NCI-H82 (cell line): ENCODE measurements at places on chromosomes 6 and 20.
A peak's percentile ranks its signal among the peaks of the same experiment; 100 is the strongest.

GRCh38 chr6:41503827-41504465 is 42.2 kb upstream of the FOXP4 start:
- no peak for DNase-seq

DNA sequence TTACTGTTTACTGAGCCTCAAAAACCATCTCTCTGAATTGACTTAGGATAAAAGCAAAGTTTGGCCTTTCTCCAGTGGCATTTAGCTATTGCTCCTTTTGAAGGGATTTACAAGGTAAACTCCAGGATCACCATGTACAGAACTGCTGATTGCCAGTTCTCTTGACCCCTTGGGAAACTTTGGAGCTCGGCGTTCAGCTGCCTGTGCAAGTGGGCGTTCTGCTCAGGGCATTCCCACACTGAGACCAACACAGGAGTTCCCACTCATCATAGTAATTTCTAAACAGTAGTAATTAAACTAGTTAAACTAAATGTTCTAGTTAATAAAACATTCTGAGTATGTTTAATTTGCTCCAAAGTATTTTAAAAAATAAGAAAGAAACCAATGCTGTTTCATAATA is 14.9 kb downstream of the KCNQ5 start:
- DNase-seq, result no peak

DNA sequence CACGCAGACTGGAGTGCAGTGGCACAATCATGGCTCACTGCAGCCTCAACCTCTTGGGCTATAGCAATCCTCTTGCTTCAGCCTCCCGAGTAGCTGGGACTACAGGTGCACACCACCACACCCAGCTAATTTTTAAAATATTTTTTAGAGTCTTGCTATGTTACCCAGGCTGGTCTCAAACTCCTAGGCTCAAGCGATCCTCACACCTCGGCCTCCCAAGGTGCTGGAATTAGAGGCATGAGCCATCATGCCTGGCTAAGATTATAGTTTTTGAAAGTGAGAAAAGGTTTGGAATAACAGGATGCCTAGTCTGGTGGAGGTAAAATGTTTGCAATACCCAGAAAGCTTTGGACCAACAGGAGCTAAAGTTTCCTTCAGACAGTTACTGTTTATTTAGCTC is 23.4 kb downstream of the GCM1 start:
- no peak for DNase-seq

- DNase-seq, result no peak
Observed at GRCh38 chr6:27474172-27474465, 1.2 kb upstream of the ZNF184 start.

GRCh38 chr6:129665555-129665954 is 44.4 kb downstream of the ARHGAP18 start:
- no peak for DNase-seq

DNA sequence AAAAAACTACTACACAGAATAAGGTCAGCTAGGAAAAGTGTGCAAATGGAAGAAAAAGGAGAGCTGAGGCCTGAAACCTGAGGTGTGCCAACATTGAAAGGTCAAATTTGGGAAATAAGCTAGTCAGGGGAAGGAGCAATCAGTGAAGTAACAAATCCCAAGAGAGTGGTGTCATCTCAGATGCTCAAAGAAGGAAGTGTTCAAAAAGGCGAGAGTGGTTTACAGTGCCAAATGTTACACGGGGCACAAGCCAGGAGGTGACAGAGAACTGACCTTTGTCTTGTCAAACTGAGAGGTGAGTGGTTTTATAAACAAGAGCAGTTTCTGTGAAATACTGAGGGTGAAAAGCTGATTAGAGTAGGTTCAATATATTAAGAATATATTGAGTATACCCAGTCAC is 83.0 kb upstream of the TCF21 start:
- no peak for DNase-seq

- peak; percentile 34 for DNase-seq
Observed at GRCh38 chr20:63176427-63177133, 39.4 kb downstream of the YTHDF1 start.

GRCh38 chr6:132423839-132424238 is 22.6 kb upstream of the MOXD1 start:
- no peak for DNase-seq

- no peak for DNase-seq
Observed at GRCh38 chr20:24321973-24322372, 147.5 kb upstream of the SYNDIG1 start.

DNA sequence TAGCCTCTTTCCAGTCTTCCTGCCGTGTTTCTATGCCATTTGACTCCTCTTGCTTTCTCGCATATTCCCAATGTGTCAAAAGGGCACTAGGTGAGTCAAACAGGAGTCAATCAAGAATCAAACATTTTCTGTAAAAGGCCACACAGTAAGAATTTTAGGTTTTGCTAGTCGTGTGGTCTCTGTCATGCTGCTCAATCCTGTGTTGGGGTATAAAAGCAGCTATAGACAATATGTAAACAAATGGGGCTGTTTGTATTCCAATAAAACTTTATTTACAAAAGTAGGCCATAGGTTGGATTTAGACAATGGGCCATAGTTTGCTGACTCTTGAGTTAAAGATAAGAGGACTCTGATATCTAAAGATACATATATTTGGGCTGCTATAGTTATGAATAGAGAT is 235.4 kb upstream of the BTBD3 start:
- DNase-seq, result no peak

DNA sequence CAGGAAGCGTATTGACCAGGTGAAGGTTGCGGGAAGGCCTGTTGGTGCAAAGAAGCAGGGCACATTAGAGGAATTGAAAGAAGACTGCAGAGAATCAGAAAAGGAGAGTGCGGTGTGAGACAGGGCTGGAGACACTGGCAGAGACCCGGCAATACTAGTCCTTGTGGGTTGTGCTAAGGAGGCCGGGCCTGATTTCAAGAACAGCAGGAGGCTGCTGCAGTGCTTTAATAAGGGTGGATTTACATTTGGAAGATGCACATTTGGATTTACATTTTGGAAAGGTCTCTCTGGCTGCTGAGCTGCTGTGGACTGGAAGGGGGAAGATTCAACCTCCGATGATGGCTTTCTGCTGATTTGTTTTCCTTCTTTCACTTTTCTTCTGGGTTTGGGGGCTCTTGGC is 167.8 kb downstream of the SLC24A3 start:
- no peak for DNase-seq

- DNase-seq, result no peak
Observed at GRCh38 chr6:91299544-91300491, 712.9 kb upstream of the MAP3K7 start.

GRCh38 chr6:161152907-161153662 is 120.8 kb downstream of the AGPAT4 start:
- no peak for DNase-seq

DNA sequence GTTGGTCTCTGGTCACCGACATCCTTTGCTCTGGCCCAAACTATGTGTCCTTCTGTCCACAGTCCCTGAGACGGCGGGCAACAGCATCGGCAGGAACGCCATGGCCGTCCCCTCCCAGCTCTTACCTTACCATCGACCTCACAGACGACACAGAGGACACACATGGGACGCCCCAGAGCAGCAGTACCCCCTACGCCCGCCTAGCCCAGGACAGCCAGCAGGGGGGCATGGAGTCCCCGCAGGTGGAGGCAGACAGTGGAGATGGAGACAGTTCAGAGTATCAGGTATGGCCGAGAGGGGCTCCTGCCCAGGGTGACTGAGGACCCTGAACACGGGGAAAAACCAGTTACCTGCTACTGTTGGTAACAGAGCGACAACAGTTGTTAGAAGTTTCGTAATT is 25.0 kb downstream of the DNMT3B start:
- no peak for DNase-seq

- DNase-seq, result no peak
Observed at GRCh38 chr6:39964094-39964493, 29.8 kb upstream of the MOCS1 start.

GRCh38 chr6:5778317-5778857 is 228.3 kb downstream of the NRN1 start:
- no peak for DNase-seq

DNA sequence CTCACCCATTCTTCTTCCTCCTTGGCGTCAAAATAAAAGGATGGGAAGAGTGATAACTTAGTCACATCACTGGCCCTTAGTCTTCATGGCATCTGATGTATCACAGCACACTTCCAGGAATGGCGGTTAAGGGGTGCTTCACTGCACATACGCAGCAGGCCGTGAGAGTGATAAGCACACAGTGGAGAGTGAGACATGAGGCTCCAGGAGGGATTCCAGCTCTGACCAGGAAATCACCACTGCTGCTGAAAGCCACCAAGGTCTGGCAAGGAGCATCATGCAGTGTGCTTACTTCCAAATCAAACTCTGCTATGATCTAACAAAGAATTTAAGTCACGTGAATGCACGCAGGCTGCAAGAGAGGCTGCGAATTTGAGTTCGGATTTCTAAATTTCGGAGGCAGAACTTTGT is 62.4 kb downstream of the ARID1B start:
- no peak for DNase-seq

DNA sequence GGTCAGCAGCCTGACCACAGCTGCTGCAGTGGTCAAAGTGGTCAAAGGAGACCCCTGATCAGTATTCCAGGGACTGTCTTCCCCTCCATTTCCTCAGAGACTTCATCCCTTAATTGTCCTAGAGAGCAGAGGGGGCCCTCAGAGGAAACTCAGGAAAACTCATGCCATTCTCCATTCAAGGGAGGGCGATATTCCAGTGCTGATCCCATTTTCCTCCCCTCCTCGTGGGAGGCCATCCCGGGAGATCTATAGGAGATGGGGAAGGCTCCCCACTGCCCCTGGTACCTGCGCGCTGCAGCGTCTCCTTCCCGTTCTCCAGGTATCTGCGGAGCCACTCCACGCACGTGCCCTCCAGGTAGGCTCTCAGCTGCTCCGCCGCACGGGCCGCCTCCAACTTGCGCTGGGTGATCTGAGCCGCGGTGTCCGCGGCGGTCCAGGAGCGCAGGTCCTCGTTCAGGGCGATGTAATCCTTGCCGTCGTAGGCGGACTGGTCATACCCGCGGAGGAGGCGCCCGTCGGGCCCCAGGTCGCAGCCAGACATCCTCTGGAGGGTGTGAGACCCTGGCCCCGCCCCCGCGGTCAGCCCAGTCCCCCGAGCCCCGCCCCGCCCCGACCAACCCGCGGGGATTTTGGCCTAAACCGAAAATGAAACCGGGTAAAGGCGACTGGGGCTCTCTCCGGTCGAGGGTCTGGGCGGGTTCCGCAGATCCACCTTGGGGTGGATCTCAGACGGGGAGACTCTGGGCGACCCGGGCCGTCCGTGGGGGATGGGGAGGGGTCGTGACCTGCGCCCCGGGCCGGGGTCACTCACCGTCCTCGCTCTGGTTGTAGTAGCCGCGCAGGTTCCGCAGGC is 878 bp downstream of the HLA-C start:
- DNase-seq, result peak; percentile 10

DNA sequence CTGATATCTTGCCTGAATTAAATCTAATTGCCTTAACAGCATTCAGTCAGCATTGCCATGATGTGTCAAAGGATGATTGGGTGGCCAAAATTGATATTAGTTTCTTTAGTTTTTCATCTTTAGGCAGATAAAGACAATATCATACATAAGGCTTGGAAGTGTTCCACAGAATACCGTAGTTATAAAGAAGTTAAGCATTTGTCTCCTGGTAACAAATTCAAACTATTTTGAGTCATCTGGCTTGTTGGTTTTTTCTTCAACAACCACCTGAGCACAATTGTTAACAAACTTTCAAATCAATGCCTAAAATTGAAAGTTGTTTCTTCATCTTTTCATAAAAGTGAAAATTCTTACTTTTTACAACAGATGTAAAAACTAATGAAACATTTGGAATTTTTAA is 47.5 kb upstream of the ADGRF5 start:
- no peak for DNase-seq

DNA sequence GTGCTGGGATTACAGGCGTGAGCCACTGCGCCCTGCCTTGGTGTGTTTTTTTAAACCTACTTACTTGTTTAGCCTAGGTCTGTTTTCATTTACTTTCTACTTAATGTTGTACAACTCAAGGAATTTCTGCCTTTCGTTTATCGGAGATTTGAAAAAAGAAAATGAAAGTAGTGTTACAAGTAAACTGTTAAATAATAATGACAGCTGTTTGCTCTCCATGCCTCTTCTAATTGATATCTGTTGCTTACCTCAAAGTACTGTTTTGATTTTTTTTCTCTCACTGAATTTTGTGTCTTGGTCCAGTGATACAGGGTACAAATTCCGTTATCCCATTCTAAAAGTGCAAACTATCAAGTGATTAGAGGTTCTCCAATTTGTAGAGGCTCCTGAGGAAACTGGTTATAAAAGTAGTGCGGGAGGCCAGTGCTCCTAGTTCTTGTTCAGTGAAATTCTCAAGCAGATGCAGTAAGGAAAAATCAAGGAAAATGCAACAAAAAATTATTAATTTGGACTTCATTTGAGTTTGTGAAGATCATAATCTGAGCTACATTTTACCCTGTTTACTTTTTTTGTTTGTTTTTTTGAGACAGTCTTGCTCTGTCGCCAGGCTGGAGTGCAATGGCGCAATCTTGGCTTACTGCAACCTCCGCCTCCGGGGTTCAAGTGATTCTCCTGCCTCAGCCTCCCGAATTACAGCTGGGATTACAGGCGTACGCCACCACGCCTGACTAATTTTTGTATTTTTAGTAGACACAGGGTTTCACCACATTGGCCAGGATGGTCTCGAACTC is 2.2 kb downstream of the UBR2 start:
- no peak for DNase-seq

GRCh38 chr6:45480752-45481415 is 103.2 kb upstream of the SUPT3H start:
- DNase-seq, result no peak

GRCh38 chr6:99611148-99611547 is 4.5 kb downstream of the PRDM13 start:
- no peak for DNase-seq

- no peak for DNase-seq
Observed at GRCh38 chr20:16555754-16556153, 17.5 kb downstream of the KIF16B start.

GRCh38 chr6:79084693-79085092 is 6.6 kb upstream of the PHIP start:
- DNase-seq, result no peak

GRCh38 chr6:38646166-38646878 is 6.6 kb upstream of the BTBD9 start:
- DNase-seq, result peak; percentile 47

GRCh38 chr6:31087494-31088089 is 24.8 kb downstream of the C6orf15 start:
- DNase-seq, result peak; percentile 94

- no peak for DNase-seq
Observed at GRCh38 chr6:110534731-110535492, 58.5 kb upstream of the SLC22A16 start.

GRCh38 chr6:116008470-116009243 is 52.0 kb downstream of the FRK start:
- no peak for DNase-seq
